Lower lobe of right lung (tissue), 2 donors: ENCODE measurements at places on chromosomes 12 and 14. TPM values are rescaled to one million over a fixed set of nuclear protein-coding genes. Genes with fewer than 3 reads are reported as not detected.

GRCh38 chr14:76012354-76012753 is 26.8 kb downstream of the IFT43 start:
- peaks cover 41% of the 10 kb centered on the region for H3K36me3 ChIP-seq
- no peak for DNase-seq
- H3K27ac ChIP-seq = peak overlapping the region; percentile 60
- H3K4me1 ChIP-seq = no peaks in the 10 kb centered on the region

- H3K4me1 ChIP-seq = no peaks in the 10 kb centered on the region
- no peak overlapping the region for H3K27ac ChIP-seq
- H3K27me3 ChIP-seq = no peaks in the 10 kb centered on the region
- no peak overlapping the region for H3K4me3 ChIP-seq
Observed at GRCh38 chr12:43669373-43669772, 89.2 kb downstream of the PUS7L start.

Gene NFATC4
- 37.0 TPM for total RNA-seq

Gene GIT2
- total RNA-seq = 62.2 TPM

- no peaks in the 10 kb centered on the region for H3K36me3 ChIP-seq
- no peaks in the 10 kb centered on the region for H3K4me1 ChIP-seq
- no peak for DNase-seq
- no peak overlapping the region for H3K4me3 ChIP-seq
- H3K27ac ChIP-seq = no peak overlapping the region
- H3K27me3 ChIP-seq = no peaks in the 10 kb centered on the region
Observed at GRCh38 chr14:26078561-26078960, 519.3 kb downstream of the NOVA1 start.

GRCh38 chr12:132724506-132725241 is 14.0 kb downstream of the PGAM5 start:
- no peak for DNase-seq
- H3K4me1 ChIP-seq = no peaks in the 10 kb centered on the region
- H3K27me3 ChIP-seq = no peaks in the 10 kb centered on the region
- no peak overlapping the region for H3K27ac ChIP-seq

- DNase-seq = no peak
- H3K4me1 ChIP-seq = peaks cover 87% of the 10 kb centered on the region
- no peaks in the 10 kb centered on the region for H3K27me3 ChIP-seq
Observed at GRCh38 chr14:103391048-103391447, 5.8 kb downstream of the MARK3 start.

GRCh38 chr12:123843912-123844748 is 82.0 kb downstream of the DNAH10 start:
- no peak for DNase-seq
- H3K4me3 ChIP-seq = no peak overlapping the region
- H3K27me3 ChIP-seq = no peaks in the 10 kb centered on the region
- no peaks in the 10 kb centered on the region for H3K36me3 ChIP-seq

GRCh38 chr12:104944252-104944651 is 13.8 kb downstream of the SLC41A2 start:
- H3K4me3 ChIP-seq = no peak overlapping the region
- no peaks in the 10 kb centered on the region for H3K36me3 ChIP-seq
- no peaks in the 10 kb centered on the region for H3K4me1 ChIP-seq
- no peak for DNase-seq

Gene PRB2
- not detected for total RNA-seq

DNA sequence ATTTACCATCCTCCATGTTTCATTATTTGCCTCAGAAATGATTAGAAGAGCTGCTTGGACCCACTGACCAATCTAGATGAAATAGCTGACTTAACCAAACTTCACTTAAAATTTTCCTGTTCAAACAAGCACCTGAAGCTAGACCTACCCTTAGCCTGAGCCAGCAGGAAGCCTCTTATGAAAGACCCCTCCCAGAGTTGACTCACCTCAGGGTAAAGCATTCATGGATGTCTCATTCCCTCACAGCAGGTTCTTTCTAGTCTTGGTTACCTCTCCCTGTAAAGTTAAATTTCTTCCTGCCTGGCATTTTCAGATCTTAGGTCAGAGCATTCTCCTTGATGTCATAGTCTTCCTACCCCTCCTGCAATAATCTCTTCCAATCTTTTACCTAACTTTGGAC is 1209.8 kb downstream of the FLRT2 start:
- H3K36me3 ChIP-seq = no peaks in the 10 kb centered on the region
- no peak overlapping the region for H3K27ac ChIP-seq
- no peak for DNase-seq
- no peaks in the 10 kb centered on the region for H3K27me3 ChIP-seq
- H3K4me1 ChIP-seq = no peaks in the 10 kb centered on the region

- H3K27ac ChIP-seq = peak overlapping the region; percentile 1
- H3K27me3 ChIP-seq = no peaks in the 10 kb centered on the region
- H3K4me3 ChIP-seq = no peak overlapping the region
- peaks cover 40% of the 10 kb centered on the region for H3K4me1 ChIP-seq
- DNase-seq = no peak
Observed at GRCh38 chr12:75724928-75725312, 213.5 kb upstream of the KRR1 start.

DNA sequence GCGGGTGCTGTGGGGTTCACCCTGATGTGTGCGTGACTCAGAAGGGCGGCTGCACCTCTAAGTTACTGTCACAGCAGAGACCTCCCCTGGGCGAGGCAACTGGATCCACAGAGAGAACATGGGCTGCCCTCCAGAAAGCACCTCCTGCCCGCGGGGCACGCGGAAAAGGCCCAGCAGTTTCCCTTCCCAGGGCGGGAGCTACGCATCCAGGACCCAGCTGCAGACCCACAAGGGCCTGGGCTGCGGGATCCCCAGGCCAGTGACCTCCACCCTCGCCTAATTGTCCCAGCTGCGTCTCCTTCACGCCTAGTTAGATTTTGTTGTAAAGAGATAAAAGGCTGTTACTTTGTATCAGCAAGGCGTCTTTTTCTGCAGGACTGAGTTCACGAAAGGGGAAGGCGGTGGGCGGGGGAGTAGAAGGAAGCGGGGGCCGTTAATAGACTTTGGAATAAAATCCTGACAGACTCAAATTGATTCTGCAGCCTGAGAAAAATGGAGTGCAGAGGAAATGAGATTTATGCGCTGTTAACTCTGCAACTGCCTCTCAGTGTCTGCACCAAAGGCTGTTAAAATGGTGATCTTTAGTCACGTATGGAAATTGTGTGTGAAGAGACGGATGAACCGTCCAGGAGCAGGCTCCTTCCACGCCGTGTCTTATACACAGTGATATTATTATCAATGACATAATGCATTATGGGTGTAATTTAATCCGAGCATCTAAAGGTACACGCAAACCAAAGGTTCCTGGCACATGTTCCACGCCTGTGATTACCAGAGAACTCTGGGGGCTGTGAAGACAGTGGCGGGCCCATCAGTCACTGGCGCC is 65.9 kb upstream of the FBRSL1 start:
- H3K4me3 ChIP-seq = no peak overlapping the region
- DNase-seq = no peak
- peaks cover 5% of the 10 kb centered on the region for H3K4me1 ChIP-seq
- no peaks in the 10 kb centered on the region for H3K36me3 ChIP-seq
- peaks cover 30% of the 10 kb centered on the region for H3K27me3 ChIP-seq

Gene KCNH5
- not detected for total RNA-seq

Gene FGD6
- total RNA-seq = 22.9 TPM

GRCh38 chr12:88298761-88299242 is 156.7 kb downstream of the TMTC3 start:
- no peaks in the 10 kb centered on the region for H3K27me3 ChIP-seq
- no peak overlapping the region for H3K27ac ChIP-seq
- H3K36me3 ChIP-seq = no peaks in the 10 kb centered on the region
- no peaks in the 10 kb centered on the region for H3K4me1 ChIP-seq
- no peak for DNase-seq

DNA sequence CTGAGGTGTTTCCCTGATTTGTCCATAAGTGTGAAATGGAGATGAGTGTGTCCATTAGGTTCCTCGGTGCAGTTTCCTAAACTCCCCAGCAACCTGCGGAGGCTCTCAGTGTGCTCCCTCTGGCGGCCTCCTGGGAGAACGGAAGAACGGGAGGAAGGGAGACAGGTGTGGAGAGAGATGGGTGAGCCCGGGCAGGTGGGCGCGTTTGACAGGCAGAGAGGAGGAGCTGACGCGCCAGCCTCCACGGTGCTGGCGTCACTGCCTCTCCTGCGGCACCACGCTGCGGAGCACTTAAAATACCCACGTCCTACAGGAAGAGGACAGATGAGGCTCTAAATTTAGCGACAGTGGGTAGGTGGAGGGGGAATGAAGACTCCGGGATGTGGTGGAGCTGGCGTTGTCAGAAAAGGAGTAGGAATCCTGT is 26.8 kb upstream of the PEX5 start:
- H3K27ac ChIP-seq = no peak overlapping the region
- no peak overlapping the region for H3K4me3 ChIP-seq
- peaks cover 6% of the 10 kb centered on the region for H3K4me1 ChIP-seq
- peaks cover 5% of the 10 kb centered on the region for H3K27me3 ChIP-seq

DNA sequence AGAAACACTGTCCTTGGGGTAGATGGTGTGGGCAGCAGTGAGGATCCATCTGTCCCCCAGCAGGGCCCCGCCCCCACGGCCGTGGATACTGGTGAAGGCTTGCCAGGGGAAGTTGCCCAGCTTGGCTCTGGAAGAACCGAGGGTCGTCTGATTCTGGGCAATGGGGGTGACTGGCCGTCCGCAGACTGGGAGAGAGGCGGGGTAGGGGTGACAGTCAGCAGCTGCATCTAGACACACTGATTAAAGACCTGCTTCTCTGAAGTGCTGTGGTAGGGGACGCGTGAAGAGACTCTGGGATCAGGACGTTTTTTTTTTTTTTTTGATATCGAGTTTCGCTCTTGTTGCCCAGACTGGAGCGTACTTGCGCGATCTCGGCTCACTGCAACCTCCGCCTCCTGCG is 4.7 kb upstream of the C1R start:
- H3K27ac ChIP-seq = no peak overlapping the region
- peaks cover 7% of the 10 kb centered on the region for H3K4me1 ChIP-seq
- no peak overlapping the region for H3K4me3 ChIP-seq
- H3K27me3 ChIP-seq = no peaks in the 10 kb centered on the region

DNA sequence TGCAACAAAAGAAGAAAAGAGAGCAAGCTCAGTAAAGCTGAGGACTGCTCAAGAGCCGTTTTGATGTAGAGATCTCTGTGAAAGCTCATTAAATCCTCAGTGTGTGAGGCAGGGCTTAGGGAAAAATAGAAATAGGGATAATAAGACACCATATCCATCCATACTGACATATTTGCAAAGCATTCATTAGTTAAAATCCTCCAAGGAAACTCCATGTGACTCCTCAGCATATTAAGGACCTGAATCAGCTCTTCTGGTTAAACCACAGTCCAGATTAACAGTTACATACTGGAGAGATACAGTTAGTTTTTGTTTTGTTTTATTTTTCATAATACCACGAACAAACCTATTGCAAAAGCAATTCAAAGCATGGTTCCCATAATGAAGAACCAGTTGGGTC is 288.2 kb downstream of the PAWR start:
- no peaks in the 10 kb centered on the region for H3K36me3 ChIP-seq
- no peak for DNase-seq
- H3K27ac ChIP-seq = no peak overlapping the region
- no peaks in the 10 kb centered on the region for H3K27me3 ChIP-seq
- H3K4me3 ChIP-seq = no peak overlapping the region

DNA sequence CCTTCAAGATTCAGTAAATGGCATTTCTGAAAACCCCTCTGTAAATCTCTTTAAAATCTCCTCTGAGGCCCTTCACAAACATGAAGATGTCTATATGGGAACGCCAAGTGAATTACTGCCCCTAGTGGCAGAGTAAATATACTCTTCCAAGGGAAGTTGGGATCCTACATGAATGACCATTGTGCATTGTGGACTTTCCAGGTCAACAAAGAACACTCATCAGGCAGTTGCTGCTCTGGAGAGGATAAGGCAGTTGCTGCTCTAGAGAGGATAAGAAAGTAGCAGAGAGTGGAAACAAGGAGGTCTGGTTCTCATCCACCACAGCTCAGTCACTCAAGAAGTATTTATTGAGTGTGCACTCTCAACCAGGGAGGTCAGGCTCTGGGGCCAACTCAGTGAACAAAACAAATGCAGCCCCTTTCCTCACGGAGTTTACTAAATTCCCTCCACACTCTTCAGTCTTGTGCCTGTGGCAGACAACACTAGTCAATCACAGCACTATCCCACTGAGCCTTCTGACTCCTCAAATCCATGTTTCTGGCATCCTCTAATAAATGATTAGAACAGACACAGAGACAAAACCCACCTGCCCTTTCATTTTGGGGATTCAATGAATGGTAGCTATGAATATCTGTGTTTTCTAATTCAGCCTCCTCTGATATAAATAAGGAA is 52.9 kb downstream of the SVOP start:
- no peak overlapping the region for H3K27ac ChIP-seq
- H3K4me1 ChIP-seq = no peaks in the 10 kb centered on the region
- H3K36me3 ChIP-seq = no peaks in the 10 kb centered on the region
- no peak overlapping the region for H3K4me3 ChIP-seq
- H3K27me3 ChIP-seq = no peaks in the 10 kb centered on the region

GRCh38 chr14:20456971-20457370 is 1.9 kb downstream of the APEX1 start:
- no peak overlapping the region for H3K27ac ChIP-seq
- no peak for DNase-seq
- peaks cover 51% of the 10 kb centered on the region for H3K36me3 ChIP-seq
- H3K27me3 ChIP-seq = no peaks in the 10 kb centered on the region
- peaks cover 56% of the 10 kb centered on the region for H3K4me1 ChIP-seq

DNA sequence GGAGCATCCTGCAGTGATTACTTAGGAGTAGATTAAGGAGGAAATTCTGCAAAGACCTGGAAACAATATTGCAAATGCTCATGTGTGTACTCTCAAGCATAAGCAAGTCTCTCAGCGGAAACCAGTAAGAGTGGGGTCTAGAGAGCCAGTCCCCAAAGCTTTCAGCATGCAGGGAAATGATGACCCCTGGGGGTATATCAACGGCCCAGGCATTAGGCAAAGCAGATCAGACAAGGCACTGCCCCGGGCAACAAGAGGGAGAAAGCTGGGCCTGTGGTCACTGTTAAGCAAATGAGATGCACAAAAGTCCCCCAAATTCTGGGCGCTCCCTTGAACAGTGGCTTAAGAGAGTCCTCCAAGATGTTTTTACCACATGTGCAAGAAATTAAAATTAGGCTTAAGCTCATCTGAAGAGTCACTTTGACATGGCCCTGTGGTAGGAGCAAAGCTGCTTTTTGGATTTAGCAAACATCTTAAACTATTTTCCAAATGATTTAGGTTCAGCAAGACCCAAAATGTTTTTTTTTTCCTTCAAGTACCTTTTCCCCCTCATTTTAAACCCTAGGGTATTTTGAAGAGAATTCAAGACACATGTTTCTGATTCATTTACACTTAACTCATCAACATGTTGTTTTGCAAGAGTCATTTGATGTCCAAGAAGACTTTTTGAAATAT is 457.1 kb upstream of the TBX3 start:
- H3K4me1 ChIP-seq = no peaks in the 10 kb centered on the region
- no peaks in the 10 kb centered on the region for H3K27me3 ChIP-seq
- no peaks in the 10 kb centered on the region for H3K36me3 ChIP-seq
- H3K27ac ChIP-seq = no peak overlapping the region
- H3K4me3 ChIP-seq = no peak overlapping the region
- no peak for DNase-seq

DNA sequence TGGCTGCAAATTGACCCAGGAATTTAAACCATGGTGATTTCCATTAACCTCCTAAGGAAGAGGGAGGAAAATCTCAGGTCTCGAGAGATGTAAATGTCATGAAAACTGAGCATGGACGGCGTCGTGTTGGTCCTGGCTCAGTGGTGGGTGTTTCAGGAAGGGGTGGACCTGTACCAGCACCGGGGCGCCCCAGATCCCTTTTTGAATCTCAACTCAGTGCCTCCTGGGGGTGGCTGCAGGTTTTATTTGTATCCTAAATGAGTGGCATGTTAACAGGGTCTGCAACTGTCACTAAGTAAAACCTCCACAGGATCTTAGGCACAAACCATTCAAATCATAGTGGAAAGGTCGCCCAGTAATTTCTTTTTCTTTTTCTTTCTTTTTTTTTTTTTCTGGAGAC is 101.3 kb downstream of the ASCL4 start:
- H3K27me3 ChIP-seq = peaks cover 18% of the 10 kb centered on the region
- DNase-seq = no peak
- no peaks in the 10 kb centered on the region for H3K4me1 ChIP-seq
